Prostate gland (tissue), 2 donors: ENCODE measurements at places on chromosomes 1 and 21.

DNA sequence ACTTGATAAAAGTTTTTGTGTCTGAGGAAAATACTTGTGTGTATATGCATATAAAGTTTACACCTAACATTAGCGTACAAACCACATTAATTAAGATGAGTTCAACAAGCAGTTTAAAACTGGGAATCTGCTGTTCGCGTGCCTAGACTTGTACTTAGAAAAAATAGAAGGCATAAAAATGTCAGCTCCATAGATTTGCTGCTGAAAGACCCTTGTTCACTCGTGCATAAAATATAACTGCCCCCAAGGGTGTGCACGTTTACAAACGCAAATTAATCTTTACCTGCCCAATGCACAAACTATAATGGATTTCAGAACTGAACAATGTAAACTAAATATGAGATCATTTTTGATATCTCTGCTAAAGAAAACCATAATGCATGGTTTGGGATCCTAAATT, 392.3 kb upstream of the ADGRL2 start:
- no peaks in the 10 kb centered on the region for H3K27me3 ChIP-seq
- H3K27ac ChIP-seq: no peak overlapping the region
- peaks cover 4% of the 10 kb centered on the region for H3K4me1 ChIP-seq
- no peak overlapping the region for H3K4me3 ChIP-seq
- no peaks in the 10 kb centered on the region for H3K36me3 ChIP-seq
- no peak for DNase-seq

DNA sequence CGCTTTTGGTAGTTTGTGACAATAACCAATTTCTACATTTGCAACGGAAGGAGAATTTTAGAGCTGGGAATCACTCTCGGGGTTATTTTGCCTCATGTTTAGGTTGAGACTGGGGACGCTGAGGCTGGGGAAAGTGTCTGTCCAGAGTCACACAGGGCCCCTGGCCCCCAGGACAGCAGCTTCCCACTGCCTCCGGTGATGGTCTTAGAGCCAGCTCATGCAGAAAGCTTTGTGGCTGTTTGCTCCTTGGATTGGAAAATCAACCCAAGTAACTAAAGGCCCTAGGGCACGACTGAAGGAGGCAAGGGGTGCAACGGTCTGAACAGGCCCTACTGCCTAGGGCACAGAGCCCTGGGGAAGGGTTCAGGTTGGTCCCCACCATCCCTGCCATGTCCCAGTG, 72.0 kb downstream of the NID1 start:
- H3K4me1 ChIP-seq: no peaks in the 10 kb centered on the region
- no peak overlapping the region for H3K27ac ChIP-seq
- DNase-seq: no peak

- H3K4me1 ChIP-seq: no peaks in the 10 kb centered on the region
- no peaks in the 10 kb centered on the region for H3K36me3 ChIP-seq
- no peak overlapping the region for H3K4me3 ChIP-seq
Measured at GRCh38 chr1:226444901-226445300, 37.0 kb upstream of the PARP1 start.

GRCh38 chr1:28056129-28056925, 32.1 kb downstream of the EYA3 start:
- H3K4me1 ChIP-seq: no peaks in the 10 kb centered on the region
- no peak for DNase-seq
- no peaks in the 10 kb centered on the region for H3K36me3 ChIP-seq
- no peak overlapping the region for H3K27ac ChIP-seq

- H3K27ac ChIP-seq: no peak overlapping the region
- H3K4me3 ChIP-seq: no peak overlapping the region
- no peaks in the 10 kb centered on the region for H3K36me3 ChIP-seq
- H3K4me1 ChIP-seq: no peaks in the 10 kb centered on the region
- DNase-seq: no peak
Measured at GRCh38 chr1:69228501-69228900, 339.2 kb upstream of the LRRC7 start.

- no peak for DNase-seq
- H3K4me3 ChIP-seq: no peak overlapping the region
- H3K27me3 ChIP-seq: no peaks in the 10 kb centered on the region
- no peaks in the 10 kb centered on the region for H3K36me3 ChIP-seq
- no peaks in the 10 kb centered on the region for H3K4me1 ChIP-seq
Measured at GRCh38 chr1:236536540-236536939, 12.8 kb downstream of the LGALS8 start.

GRCh38 chr1:17194133-17194475, 10.8 kb upstream of the PADI1 start:
- no peak overlapping the region for H3K27ac ChIP-seq
- no peak overlapping the region for H3K4me3 ChIP-seq
- no peaks in the 10 kb centered on the region for H3K36me3 ChIP-seq
- no peaks in the 10 kb centered on the region for H3K27me3 ChIP-seq
- DNase-seq: no peak
- no peaks in the 10 kb centered on the region for H3K4me1 ChIP-seq

DNA sequence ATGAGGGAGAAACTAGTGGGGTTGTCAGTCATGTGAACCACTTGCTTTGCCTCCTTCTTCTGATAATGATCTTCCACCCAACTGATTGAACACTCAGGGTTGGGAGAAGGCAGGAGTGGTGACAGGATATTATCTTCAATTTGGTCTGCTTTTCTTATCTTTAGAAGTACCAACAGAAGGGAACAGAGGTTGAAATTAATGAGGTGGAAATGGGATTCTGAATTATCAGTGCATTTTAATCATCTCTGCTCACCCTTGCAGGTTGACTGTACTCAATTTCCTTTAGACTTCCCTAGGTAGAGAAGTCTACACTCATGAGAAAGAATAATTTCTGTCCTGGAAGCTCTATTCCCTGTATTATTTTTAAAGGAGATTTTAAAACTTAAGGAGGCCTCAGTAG, 19.9 kb upstream of the PTPN14 start:
- H3K36me3 ChIP-seq: no peaks in the 10 kb centered on the region
- H3K27ac ChIP-seq: no peak overlapping the region
- H3K27me3 ChIP-seq: no peaks in the 10 kb centered on the region
- DNase-seq: no peak
- H3K4me1 ChIP-seq: no peaks in the 10 kb centered on the region

- no peaks in the 10 kb centered on the region for H3K4me1 ChIP-seq
- H3K4me3 ChIP-seq: no peak overlapping the region
- no peak overlapping the region for H3K27ac ChIP-seq
- H3K27me3 ChIP-seq: no peaks in the 10 kb centered on the region
- no peak for DNase-seq
Measured at GRCh38 chr1:61370177-61370912, 288.0 kb downstream of the NFIA start.

DNA sequence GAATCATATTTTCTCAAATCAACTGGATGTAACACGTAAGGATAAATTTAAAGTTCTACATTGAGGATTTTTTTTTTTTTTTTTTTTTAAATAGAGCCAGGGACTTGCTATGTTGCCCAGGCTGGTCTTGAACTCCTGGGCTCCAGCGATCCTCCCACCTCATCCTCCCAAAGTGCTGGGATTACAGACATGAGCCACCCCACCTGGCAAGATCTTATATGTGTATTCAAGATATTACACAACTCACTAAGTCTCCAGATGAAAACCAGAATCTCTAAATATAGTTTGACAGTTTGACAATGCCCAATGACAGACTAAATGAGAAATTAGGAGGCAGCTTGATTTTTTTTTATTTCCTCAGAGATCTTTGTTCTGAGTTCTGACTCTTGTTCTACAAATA, 6.8 kb downstream of the YY1AP1 start:
- no peak overlapping the region for H3K4me3 ChIP-seq
- H3K36me3 ChIP-seq: no peaks in the 10 kb centered on the region
- DNase-seq: no peak
- no peak overlapping the region for H3K27ac ChIP-seq
- H3K27me3 ChIP-seq: no peaks in the 10 kb centered on the region

DNA sequence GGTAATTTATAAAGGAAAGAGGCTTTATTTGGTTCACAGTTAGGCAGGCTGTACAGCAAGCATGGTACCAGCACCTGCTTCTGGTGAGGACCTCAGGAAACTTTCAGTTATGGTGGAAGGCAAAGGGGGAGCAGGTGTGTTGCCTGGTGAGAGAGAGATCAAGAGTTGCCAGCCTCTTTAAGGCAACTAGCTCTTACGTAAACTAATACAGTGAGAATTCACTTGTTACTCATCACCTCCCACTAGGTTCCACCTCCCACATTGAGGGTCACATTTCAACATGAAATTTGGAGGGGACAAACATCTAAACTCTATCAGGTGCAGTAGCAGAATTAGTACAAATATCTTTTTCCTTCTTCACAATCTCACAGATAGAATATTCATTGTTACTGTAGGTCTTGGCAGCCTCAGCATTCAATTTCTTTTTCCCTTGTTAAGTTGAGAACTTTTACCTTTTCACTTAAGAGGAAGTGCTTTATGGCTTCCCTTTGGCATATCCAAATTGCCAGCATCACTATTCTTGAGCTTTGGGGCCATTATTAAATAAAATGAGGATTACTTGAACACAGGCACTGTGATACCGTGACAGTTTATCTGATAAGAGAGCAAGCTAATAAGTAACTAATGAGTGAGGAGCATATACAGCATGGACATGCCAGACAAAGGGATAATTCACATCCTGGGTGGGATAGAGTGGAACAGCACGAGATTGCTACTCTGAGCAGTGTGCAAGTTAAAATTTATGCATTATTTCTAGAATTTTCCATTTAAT, 48.4 kb downstream of the MAGI3 start:
- DNase-seq: no peak
- no peak overlapping the region for H3K4me3 ChIP-seq
- H3K36me3 ChIP-seq: no peaks in the 10 kb centered on the region
- no peaks in the 10 kb centered on the region for H3K27me3 ChIP-seq

GRCh38 chr1:172638249-172638648, 20.7 kb upstream of the FASLG start:
- H3K4me1 ChIP-seq: no peaks in the 10 kb centered on the region
- no peaks in the 10 kb centered on the region for H3K36me3 ChIP-seq
- no peaks in the 10 kb centered on the region for H3K27me3 ChIP-seq

DNA sequence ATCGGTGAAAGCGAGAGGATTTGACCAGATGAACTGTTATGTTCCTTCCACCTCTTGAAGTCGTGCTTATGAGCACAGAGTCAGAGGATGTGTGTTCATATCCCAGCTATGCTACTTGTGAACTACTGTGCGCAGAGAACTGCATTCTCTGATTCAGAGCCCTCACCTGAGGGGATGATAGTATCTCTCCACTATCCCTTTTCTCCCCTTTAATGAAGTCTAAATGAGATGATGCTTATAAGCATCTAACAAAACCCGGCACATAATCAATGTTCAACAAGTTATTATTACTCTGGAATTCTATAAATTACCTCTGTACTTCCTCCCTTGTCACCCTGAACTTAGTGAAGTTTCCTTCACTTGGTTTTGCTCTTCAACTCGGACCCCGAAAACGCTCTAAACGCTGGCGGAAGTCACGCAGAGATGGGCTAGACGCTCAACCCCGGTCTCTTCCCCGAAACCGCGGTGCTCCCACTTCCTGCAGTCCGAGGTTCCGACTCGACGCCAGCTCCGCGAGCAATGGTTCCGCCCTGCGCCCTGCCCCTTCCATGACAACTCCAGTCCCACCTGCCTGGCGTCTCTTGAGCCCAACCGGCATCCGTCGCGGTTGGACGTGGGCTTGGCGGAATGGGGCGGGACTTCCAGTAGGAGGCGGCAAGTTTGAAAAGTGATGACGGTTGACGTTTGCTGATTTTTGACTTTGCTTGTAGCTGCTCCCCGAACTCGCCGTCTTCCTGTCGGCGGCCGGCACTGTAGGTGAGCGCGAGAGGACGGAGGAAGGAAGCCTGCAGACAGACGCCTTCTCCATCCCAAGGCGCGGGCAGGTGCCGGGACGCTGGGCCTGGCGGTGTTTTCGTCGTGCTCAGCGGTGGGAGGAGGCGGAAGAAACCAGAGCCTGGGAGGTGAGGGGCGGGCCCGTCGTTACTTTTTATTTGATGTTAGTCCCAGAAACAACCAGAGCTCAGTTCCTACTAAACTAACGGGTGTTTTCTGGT, at the start of gene NUF2:
NUF2 (plus strand) TSS at position 644 of the 995 bp plus-strand sequence. CDS start 4,098 bp downstream, outside the sequence.
- H3K4me3 ChIP-seq: peak within 1 kb of the TSS; percentile 52
- no peaks in the 10 kb centered on the region for H3K4me1 ChIP-seq
- peak; percentile 96 for DNase-seq
- no peak within 1 kb of the TSS for H3K27ac ChIP-seq

DNA sequence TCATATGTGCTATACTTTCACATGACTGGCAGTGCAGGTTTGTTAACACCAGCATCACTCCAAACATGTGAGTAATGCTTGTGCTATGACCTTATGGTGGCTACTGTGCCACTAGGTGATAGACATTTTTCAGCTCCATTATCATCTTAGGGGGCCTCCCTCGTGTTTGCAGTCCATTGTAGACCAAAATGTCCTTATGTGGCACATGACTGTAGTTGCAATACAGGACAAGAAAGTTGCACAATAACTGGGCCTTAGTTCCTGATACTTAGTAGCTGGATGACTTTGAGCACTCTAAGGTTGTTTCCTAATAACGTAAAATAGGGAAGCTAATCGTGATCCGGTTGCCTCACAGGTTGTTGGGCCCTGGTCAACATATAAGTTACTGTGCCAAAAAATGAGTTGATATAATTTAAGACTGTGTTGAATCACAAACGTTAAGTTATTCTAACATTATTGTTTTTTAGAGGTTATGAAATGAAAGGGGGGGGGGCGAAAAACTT, 511 bp upstream of the SNX27 start:
- H3K4me3 ChIP-seq: no peak overlapping the region
- peak overlapping the region; percentile 91 for H3K27ac ChIP-seq

GRCh38 chr1:230976825-230977747, 1.6 kb downstream of the TTC13 start:
- no peak overlapping the region for H3K4me3 ChIP-seq
- no peak for DNase-seq
- no peaks in the 10 kb centered on the region for H3K27me3 ChIP-seq
- peaks cover 4% of the 10 kb centered on the region for H3K4me1 ChIP-seq

GRCh38 chr21:26096494-26097371, 73.8 kb downstream of the APP start:
- no peak overlapping the region for H3K4me3 ChIP-seq
- H3K36me3 ChIP-seq: no peaks in the 10 kb centered on the region
- H3K27ac ChIP-seq: no peak overlapping the region
- H3K27me3 ChIP-seq: no peaks in the 10 kb centered on the region
- no peaks in the 10 kb centered on the region for H3K4me1 ChIP-seq
- DNase-seq: no peak

- no peaks in the 10 kb centered on the region for H3K4me1 ChIP-seq
- DNase-seq: no peak
- no peaks in the 10 kb centered on the region for H3K27me3 ChIP-seq
- no peaks in the 10 kb centered on the region for H3K36me3 ChIP-seq
Measured at GRCh38 chr1:160548960-160549664, 26.1 kb upstream of the SLAMF6 start.

- DNase-seq: no peak
- no peak overlapping the region for H3K4me3 ChIP-seq
- no peak overlapping the region for H3K27ac ChIP-seq
- no peaks in the 10 kb centered on the region for H3K36me3 ChIP-seq
- no peaks in the 10 kb centered on the region for H3K4me1 ChIP-seq
Measured at GRCh38 chr1:57707631-57708030, 283.8 kb upstream of the DAB1 start.
